Right atrium auricular region (tissue), 2 donors: ENCODE measurements at places on chromosomes 1 and 21. TPM values are rescaled to one million over a fixed set of nuclear protein-coding genes. Genes with fewer than 3 reads are reported as not detected.

- no peak for DNase-seq
Observed at GRCh38 chr1:152159144-152159543, at the start of gene RPTN. RPTN (minus strand) TSS chr1:152159228; CDS start chr1:152157889, 1,339 bp downstream.

DNA sequence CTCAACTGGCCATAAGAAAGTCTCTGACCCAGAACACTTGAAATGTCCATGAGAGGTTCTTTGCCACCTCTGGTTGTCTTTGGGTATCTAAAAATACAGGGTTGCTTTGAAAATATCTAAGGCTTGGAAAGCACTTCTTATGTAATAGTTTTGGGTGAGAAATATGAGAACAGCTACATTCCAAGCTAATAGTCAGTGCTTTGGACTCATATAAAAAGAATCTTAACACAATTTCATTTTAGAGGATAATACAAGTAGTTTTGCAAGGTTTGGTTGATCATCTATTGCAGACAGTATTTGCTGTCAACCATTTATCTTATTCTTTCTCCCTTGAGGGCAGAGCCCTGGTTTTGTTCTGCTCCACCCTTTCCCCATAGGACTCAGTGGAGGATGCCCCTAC lies 207.5 kb downstream of the KCNK2 start:
- no peak for DNase-seq

DNA sequence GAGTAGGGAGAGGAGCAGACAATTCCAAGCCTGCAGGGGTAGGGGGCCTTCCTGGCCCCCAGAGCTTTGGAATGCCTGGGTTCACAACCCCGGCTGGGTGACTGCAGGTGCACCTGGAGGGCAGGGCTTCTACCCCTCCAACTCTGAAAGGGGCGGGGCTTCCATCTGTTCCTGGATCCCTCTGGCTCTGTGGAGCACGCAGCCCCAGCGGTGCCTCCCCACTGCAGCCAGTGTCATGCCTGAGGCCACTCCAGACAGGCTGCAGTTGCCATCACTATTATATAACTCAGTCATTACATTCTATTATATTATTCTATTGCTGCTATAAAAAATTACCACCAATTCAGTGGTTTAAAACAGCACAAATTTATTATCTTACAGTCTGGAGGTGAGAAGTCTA lies 12.5 kb upstream of the FNBP1L start:
- DNase-seq, result no peak

DNA sequence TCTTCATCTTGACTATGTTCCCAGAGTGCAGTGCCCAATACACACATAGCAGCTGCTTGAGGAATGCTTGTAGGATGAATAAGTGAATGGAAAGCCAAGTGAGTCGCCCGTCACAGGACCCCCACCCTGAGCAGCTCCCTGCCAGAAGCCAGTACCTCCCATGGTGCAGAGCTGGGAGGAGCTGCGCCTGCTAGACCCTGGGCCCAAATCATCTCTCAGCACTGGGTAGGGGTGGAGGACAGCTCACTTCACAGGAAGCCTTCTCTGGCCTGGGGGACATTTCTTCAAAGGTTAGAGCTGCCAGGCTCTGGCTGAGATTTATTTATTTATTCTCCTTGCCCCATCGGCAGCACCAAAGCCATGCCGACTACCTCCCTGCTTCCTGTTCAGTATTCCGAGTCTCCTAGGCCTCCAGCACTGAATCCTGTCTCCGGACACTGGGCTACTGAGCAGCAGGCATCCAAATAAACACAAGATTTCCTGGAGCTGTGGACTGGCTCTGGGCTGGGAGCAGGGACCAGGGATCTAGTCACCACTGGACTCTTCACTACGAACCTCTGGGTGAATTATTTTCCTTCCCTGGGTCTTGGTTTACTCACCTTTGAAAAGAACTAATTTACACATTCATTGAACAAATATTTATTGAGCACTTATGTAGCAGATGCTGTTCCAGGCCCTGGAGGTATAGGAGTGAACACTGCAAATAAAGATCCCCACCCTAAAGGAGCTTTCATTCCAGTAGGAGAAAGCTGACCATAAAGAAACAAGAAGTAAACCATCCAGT lies 187.7 kb downstream of the TRABD2B start:
- no peak for DNase-seq

IL6R gene
- total RNA-seq, result 11.8 TPM

OPRD1 gene
- total RNA-seq, result not detected

CFAP45 gene
- total RNA-seq, result 0.86 TPM

DNA sequence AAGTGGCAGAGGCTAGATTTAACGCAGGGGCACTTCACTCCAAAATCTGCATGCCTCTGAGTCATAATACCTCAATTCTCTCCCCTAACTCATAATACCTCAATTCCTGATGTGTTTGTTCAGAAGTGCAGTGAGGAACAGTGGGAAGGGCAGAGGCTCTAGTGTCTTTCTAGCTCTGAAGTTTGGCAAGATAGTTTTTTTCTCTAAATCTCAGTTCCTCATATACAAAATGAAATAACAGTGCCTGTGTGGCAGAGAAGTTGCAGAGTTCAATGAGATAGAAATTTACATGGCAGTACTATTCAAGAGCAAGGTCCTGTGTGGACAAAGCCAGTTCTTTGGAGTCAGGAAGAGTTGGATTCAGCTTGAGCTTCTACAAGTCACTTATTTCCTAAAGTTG lies 9.8 kb downstream of the JUN start:
- no peak for DNase-seq

CAPN2 gene
- total RNA-seq, result 61.4 TPM

RPE65 gene
- 0.15 TPM for total RNA-seq

DNA sequence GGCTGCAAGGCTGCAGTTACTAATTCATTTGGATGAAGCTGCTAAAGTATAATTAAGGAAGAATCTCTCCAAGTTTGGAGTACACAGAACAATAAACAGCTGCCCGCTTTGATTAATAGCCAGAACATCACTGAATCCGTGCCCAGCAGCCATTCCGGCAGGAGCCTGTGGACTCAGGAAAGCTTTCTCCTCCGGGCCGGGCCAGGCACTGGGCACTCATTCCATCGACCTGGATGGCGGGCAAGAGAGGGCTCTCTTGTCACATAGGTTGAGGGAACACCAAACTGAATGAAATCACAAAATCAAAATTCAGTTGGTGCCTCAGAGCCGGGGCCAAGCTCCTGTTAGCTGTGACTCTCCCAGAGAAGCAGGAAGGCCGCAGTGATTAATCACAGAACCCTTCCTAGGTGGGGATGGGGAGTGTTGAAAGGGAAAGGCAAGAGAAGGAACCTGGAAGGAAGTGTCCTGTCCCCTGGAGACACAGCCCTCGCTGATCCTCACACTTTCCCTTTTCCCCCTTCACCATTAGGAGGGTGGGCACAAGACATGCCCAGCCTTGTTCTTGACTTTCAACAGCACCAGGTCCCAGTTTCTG lies 306.7 kb downstream of the NPHP4 start:
- no peak for DNase-seq

SH3D21 gene
- total RNA-seq, result 1.4 TPM

TRIM62 gene
- total RNA-seq, result 6.8 TPM
